NCI-H524 treated with DMSO at 0.1 percent for 48 hours (cell line): ENCODE measurements at places on chromosomes 7 and 10.

- peak; percentile 51 for DNase-seq
Observed at GRCh38 chr7:104412911-104413310, 84.5 kb downstream of the LHFPL3 start.

- no peak for DNase-seq
Observed at GRCh38 chr10:35059481-35059880, 30.7 kb downstream of the CUL2 start.

GRCh38 chr7:83301416-83301815 is 138.7 kb upstream of the PCLO start:
- no peak for DNase-seq

- no peak for DNase-seq
Observed at GRCh38 chr7:39510864-39511354, 55.3 kb upstream of the YAE1 start.

DNA sequence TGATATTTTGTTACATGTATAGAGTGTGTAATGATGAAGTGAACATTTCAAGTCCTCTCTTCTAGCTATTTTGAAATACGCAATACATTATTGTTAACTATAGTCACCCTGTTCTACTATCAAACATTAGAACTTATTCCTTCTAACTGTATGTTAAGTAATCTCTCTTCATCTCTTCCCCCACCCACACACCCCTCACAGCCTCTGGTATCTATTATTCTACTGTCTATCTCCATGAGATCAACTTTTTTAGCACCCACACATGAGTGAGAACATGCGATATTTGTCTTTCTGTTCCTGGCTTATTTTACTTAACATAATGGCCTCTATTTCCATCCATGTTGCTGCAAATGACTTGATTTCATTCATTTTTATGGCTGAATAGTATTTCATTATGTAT is 57.7 kb upstream of the EGR2 start:
- DNase-seq, result no peak

GRCh38 chr10:104128214-104128613 is 6.2 kb downstream of the SFR1 start:
- DNase-seq, result no peak

GRCh38 chr10:48215486-48216203 is 58.9 kb downstream of the FRMPD2 start:
- no peak for DNase-seq

DNA sequence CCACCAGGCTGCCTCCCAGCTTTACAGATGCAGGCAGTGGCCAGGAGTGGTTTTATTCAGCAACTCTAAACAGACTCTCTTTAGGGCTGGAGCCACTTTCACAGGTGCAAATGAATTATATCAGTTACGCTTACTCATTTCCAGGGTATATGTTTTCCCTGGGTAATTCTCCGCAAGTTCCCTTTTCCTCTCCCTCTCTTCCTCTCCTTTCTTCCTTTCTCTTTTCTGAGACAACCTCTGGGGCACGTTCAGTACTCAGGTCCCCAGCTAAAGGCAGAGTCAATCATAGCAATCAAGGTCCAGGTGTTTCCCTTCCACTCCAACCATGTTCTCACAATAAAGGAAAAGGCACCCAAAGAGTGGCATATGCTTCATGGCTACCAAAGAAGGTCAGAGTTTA is 41.3 kb downstream of the PDLIM1 start:
- DNase-seq, result no peak

- DNase-seq, result no peak
Observed at GRCh38 chr7:143299840-143300239, 11.7 kb downstream of the CASP2 start.

DNA sequence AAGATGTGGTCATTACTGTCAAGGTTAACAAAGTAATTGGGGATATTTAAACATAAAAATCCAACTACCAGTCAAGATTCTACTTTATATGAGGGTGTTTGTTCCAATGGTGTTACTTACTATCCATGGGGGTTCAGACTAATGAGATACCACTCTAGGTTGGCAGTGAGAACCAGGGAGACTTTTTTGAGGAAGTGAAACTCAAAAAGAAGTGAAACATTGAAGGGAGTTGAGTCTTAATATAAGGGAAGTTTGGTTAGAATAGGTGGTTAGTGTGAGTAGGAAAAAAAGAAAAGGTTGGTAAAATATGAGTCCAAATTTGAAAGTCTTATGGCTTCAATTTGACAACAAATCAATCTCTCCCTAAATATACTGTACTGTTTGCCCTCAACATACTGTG is 123.6 kb upstream of the ANK3 start:
- no peak for DNase-seq

GRCh38 chr10:68132391-68132790 is 23.1 kb downstream of the MYPN start:
- no peak for DNase-seq
